Muscle of arm (tissue), 14 donors: ENCODE measurements at places on chromosomes 1 and 21.

DNA sequence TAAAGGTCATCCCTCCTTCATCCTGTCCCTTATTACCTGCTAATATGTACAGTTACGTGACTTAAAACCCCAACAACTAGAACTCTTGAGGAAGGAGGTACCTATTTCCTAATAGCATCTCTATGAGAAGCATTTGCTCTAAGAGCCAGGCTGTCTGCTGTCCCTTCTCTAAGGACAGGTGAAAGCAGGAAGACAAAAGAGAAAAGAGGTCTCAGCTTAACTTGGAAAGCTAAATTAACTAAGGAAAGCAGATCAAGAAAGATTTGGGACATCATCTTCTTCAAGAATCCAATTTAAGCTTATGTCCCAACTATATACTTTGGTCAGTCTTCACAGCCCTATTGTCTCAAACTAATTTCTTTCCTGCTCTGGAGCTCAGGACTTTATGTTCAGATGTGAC is 2.9 kb downstream of the EGLN1 start:
- no peak for DNase-seq

GRCh38 chr1:9716404-9717192 is 65.1 kb downstream of the PIK3CD start:
- DNase-seq, result no peak

DNA sequence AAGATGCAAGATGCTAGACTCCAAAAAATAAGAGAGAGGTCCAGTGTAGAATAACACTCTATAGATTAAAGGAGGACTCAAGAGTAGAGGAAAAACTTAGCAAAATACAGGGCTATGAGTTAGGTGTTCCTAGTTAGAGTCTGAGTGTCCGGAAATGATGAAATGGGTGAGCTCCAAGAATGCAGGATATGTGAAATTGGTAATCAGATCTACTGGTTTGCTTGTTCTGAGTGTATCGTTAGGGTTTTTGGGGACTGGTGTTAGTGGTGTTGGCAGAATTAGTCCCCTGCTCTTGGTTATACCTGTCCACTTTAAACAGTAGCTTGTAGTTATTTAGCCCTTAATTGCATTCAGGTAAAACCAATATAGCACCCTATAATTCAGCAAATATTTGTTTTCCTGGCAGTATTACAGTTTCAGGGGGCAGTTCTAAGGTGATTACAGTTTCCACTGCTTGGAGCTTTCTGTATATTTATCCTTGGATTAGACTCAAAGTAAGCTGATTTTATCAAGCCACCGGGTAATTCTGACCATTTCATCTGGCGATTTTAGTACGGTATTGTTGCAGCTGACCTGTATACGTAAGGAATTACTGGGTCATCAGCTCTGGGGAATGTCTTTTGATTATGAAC is 332.7 kb downstream of the CHRM3 start:
- no peak for DNase-seq

GRCh38 chr1:176789571-176790090 is 326.7 kb downstream of the PAPPA2 start:
- no peak for DNase-seq
